ENCODE measurements at places on chromosomes 12 and 14. TPM values are rescaled to one million over a fixed set of nuclear protein-coding genes. Genes with fewer than 3 reads are reported as not detected.
A peak's percentile ranks its signal among the peaks of the same experiment; 100 is the strongest.

Gene TPH2
- not detected for total RNA-seq

Gene AREL1
- total RNA-seq = 14.9 TPM

Gene CISTR
- total RNA-seq = not detected

DNA sequence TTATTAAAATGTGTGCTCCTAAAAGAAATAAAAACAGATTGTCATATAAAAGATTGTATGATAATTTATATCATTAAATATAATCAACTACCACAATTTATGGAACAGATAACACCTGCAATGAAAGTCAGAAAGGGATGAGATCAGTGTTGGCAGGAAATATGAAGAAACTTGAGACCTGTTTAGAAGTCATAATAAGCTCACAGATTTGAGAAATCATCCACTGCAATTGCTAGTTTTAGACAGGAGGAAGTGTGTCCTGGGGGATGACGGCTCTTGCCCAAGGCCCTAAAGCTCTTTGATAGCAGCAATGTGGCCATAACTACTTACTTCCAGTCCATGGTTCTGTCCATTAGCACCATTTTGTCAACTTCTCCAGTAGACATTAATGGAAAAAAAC lies 122.8 kb upstream of the SOX5 start:
- no peak for DNase-seq
- H3K4me1 ChIP-seq = no peaks in the 10 kb centered on the region
- no peaks in the 10 kb centered on the region for H3K36me3 ChIP-seq
- no peak overlapping the region for H3K27ac ChIP-seq

DNA sequence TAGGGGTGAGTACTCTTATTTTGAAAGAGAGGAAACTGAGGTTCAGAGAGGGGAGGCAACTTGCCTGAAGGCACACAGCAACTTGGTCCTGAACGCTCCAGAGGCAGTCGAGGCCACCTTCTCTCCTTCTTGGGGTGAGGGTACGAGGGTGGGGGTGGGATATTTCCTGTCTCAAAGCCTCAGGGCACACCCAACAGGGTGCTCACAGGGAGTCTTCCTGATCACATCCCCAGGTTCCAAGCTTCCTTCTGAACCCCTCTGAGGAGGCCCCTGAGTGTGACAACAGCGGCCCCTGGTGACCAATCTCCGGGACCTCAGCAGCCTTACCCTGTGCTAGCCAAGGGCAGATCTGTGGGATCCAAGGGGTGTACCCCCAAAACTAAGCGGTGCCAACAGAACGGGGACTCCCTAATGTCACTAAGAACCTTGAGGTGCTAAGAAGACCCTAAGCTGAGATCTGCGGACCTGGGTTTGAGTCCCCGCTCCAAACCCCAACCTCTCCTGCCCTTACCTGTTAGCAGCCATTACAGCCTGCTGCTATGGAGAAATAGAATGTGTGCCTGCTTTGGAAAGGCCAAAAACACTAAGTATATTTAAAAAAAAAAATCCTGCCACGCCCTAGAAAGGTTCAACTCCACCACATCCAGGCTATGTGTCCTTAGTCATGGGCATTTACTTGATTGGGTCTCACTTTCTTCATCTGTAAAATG lies 57.9 kb downstream of the TRPV4 start:
- peaks cover 13% of the 10 kb centered on the region for H3K4me1 ChIP-seq
- H3K27ac ChIP-seq = no peak overlapping the region
- no peak overlapping the region for H3K4me3 ChIP-seq
- no peaks in the 10 kb centered on the region for H3K27me3 ChIP-seq
- H3K36me3 ChIP-seq = no peaks in the 10 kb centered on the region

DNA sequence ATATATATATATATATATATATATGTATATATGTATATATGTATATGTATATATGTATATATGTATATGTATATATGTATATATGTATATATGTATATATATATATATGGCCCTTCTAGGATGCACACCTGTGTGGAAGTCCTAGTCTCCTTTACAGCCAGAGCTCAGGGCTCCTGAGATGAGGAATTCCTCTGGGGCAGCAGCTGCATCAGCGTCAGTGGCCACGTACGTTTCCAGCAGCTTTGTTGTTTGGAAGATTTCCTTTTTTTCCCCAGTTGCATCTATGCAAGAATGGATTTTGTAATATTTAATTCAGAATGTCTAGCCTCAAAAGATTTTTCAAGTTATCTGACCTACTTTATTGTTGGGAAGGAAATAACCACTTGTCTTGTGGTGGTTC lies 68.6 kb downstream of the TNFAIP2 start:
- DNase-seq = no peak
- H3K4me3 ChIP-seq = no peak overlapping the region
- no peaks in the 10 kb centered on the region for H3K4me1 ChIP-seq
- H3K36me3 ChIP-seq = no peaks in the 10 kb centered on the region
- H3K27me3 ChIP-seq = peaks cover 27% of the 10 kb centered on the region

DNA sequence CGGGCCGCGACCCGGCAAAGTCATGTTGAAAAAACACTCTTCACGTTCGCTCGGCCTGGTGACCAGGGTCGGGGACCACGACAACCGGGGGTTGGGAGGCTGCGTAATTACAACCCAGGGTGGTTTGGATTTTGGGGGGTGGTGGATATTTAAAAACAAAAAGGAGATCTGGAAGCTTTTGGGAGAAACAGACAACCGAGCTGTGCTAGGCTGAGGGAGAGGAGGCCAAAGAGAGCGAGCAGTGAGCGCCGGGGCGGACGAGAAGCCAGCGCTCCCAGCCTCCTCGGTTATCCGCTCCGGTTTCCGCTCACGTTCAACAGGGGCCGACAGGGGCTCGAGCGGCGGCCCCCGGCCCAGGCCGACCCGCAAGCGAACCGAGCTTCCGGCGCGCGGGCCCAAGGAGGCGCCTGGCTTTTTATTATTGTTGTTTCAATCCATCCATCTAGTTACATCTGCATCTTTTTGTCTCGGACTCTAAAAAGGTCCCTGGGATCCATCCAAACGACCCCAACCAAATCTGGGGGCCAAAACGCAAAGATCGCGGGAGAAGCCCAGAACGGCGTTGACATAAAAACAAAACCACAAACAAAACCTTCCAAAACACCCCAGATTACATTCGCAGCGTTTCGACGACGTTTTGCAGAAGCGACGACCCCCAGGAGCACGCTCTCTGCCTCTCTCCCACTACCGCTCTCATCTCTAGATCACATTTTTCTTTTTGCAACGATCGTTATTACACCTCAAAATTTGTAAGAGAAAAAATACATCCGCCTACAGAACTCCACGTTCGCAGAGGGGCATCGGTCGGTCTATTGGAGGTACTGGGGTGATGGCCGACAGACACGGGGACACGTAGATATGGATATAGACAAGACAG lies 771 bp downstream of the OTX2 start:
- DNase-seq = no peak
- peaks cover 100% of the 10 kb centered on the region for H3K27me3 ChIP-seq
- no peak overlapping the region for H3K27ac ChIP-seq
- peak overlapping the region; percentile 34 for H3K4me3 ChIP-seq

GRCh38 chr12:121823101-121823726 lies 19.4 kb downstream of the SETD1B start:
- H3K27ac ChIP-seq = no peak overlapping the region
- no peak for DNase-seq
- peaks cover 32% of the 10 kb centered on the region for H3K36me3 ChIP-seq
- no peak overlapping the region for H3K4me3 ChIP-seq

- H3K4me1 ChIP-seq = no peaks in the 10 kb centered on the region
- no peak for DNase-seq
- no peak overlapping the region for H3K4me3 ChIP-seq
- no peaks in the 10 kb centered on the region for H3K36me3 ChIP-seq
- H3K27me3 ChIP-seq = peaks cover 78% of the 10 kb centered on the region
Measured at GRCh38 chr12:117363953-117364486, 2.6 kb upstream of the NOS1 start.

DNA sequence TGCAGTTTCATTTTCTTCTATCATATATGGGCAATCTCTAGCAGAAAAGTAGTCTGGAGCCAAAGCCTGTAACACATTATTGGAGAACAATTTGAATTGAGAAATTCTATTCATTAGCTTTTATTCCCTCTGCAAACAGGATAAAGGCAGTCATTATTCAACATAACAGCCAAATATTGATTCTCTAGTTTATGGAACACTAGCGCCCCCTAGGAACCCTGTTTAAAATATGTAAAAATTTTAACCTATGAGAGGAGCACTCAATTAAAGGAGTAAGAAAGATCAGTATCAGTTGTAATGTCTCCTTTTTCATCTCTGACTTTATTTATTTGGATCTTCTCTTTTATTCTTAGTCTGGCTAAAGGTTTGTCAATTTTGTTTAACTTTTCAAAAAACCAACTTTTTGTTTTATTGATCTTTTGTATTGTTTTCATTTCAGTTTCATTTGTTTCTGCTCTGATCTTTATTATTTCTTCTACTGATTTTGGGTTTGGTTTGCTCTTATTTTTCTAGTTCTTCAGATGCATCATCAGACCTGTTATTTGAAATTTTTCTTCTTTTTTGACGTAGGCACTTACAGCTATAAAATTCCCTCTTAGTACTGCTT lies 4.8 kb upstream of the LMNTD1 start:
- no peak overlapping the region for H3K27ac ChIP-seq
- no peaks in the 10 kb centered on the region for H3K27me3 ChIP-seq
- no peaks in the 10 kb centered on the region for H3K4me1 ChIP-seq
- no peaks in the 10 kb centered on the region for H3K36me3 ChIP-seq
- DNase-seq = peak; percentile 69

DNA sequence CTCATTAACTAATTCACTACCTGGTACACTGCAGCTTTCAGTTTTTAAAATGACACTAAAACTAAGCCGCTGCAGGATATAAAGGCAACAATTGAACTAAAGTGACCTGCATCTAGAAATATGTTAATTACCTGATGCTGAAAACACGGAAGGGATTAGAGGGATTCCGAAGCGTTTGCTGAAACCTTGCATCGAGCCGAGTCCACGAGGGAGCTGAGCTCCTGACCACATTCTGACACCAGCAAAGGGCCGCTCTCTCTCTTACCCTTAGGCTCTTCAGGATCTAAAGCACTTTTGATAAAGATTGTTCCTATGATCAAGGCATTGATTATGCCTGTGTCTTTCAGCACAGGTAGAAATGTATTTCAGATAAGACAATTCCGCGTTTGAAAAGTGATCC lies 59.5 kb upstream of the CDKN3 start:
- no peaks in the 10 kb centered on the region for H3K36me3 ChIP-seq
- H3K27ac ChIP-seq = no peak overlapping the region
- DNase-seq = no peak
- peaks cover 4% of the 10 kb centered on the region for H3K4me1 ChIP-seq

GRCh38 chr14:105532735-105533141 lies 6.4 kb downstream of the TMEM121 start:
- DNase-seq = no peak
- H3K4me1 ChIP-seq = no peaks in the 10 kb centered on the region
- H3K27me3 ChIP-seq = no peaks in the 10 kb centered on the region
- H3K36me3 ChIP-seq = no peaks in the 10 kb centered on the region

DNA sequence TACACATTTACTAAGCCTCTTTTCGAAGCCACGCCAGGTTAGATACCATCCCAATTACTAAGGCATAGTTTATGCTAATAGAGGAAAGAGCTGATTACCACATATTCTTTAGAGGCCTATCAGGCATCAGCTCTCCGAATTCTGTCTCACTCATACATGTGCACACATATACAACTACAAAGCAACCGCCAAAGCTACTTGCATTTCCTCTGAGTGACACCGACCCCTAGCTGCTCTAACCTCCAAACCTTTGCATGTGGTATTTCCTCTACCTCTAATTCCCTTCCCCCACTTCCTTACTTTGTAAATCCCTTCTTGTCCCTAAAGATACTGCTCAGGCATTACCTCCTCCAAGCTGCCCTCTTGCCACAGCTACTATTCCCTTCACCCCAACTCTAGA lies 107.2 kb downstream of the DUSP6 start:
- H3K4me1 ChIP-seq = peaks cover 11% of the 10 kb centered on the region
- H3K36me3 ChIP-seq = no peaks in the 10 kb centered on the region
- no peak overlapping the region for H3K27ac ChIP-seq
- DNase-seq = peak; percentile 58

- no peak overlapping the region for H3K27ac ChIP-seq
- no peak overlapping the region for H3K4me3 ChIP-seq
- H3K4me1 ChIP-seq = peaks cover 6% of the 10 kb centered on the region
- no peaks in the 10 kb centered on the region for H3K36me3 ChIP-seq
Measured at GRCh38 chr14:23653051-23653450, 16.9 kb downstream of the DHRS2 start.

Data from cardiac muscle cell (in vitro differentiated cells and primary cell).